ENCODE measurements at places on chromosomes 1 and 21.

- DNase-seq: no peak
Measured at GRCh38 chr1:25832336-25833037, 12.7 kb downstream of the MTFR1L start.

DNA sequence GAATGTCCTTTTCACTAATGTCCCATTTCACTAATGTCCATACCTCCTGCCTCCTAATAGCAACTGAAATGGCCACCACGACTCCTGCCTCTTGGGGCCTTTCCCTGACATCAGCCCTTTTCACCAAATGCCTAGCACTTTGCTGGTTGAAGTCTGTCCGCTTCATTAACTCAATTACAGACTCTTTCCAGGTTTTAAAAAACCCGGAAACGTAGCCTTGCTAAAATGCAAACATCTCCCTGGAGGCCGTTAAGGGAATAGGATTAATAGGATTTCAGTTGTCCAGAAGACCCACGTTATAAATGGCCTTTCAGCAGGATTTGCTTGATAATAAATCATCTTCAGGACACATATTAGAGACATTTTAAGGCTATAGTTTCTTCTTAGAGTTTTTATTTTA lies 25.7 kb upstream of the ERO1B start:
- DNase-seq: no peak

DNA sequence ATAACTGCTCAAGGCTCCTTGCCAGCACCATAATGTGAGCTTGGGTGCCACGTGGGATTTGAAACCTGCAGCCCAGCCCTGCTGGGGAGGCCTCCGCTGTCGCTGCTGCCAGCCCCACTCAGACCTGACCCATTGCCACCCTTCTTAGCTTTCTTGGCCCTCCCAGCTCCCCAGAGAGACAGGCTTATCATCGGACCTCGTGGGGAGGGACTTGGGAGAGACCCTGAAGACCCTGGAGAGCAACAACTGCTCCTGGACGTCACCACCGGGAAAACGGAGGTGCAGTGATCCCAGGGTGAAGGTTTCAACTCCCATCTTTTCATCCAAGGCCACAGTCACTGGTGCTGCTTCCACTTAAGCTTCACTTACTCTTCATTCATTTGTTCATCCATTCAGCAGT lies 596.1 kb downstream of the PTPRU start:
- no peak for DNase-seq

- DNase-seq: no peak
Measured at GRCh38 chr1:64595871-64596515, 126.1 kb downstream of the CACHD1 start.

- DNase-seq: no peak
Measured at GRCh38 chr1:5975133-5975880, 16.9 kb downstream of the NPHP4 start.

All from cortex of kidney (tissue), 1 donor.